Stimulated activated CD4-positive, alpha-beta T cell treated with anti-CD3 and anti-CD28 coated beads, Interleukin-12 subunit alpha, Interleukin-12 subunit beta, amount 100 ng/mL, for 4 hours (primary cell): ENCODE measurements at places on chromosomes 7 and 10.

DNA sequence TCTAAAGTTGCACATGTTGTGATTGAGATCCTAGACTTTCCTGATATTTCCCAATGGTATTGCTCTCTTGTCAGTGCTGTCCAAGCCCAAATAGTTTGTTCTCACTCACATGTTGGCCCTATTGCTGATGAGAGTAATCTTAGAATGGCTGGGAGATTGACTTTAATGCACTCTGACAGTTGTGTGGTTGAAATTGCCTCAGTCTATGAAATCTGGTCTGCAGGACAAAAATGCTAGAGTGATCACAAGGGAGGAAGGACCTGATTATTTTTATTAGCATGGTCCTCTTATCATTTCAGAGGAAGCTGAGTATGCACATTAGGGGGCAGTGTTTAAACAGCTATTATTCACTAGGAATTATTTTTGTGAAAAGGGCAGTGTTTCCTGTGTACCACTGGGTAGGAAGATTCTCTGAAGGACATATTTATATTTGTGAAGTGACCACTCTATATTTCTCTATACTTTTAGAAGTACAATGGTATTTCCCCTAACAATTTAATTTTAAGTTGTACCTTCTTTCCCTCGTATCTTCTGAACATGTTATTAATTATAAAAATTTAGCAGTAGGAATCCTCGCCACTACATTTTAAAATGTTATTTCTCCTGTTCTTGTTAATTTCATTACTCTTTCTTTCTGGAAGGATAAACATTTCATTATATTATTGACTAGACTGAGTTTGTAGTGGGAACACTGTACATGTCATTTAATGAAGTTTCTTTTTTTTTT lies 64.4 kb downstream of the SUGCT start:
- DNase-seq, result no peak

DNA sequence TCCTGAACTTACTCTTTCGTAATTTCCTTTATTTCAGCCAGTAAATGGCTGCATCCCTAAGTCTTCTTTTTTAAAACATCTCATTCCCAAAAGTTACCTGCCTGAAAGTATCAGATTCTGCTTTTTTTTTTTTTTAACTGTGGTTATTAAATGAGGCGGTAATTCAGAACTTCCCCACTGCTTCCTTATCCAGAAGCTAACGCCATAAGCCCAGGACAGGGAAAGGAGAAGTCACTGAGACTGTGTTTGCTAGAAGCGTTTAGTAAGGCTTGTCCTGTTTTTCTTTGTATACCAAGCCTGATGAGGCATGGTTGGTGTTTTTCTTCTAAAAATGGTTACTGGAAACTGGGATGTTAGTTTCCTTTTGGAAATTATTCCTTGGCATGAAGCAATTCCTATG lies 197.8 kb downstream of the CELF2 start:
- no peak for DNase-seq

DNA sequence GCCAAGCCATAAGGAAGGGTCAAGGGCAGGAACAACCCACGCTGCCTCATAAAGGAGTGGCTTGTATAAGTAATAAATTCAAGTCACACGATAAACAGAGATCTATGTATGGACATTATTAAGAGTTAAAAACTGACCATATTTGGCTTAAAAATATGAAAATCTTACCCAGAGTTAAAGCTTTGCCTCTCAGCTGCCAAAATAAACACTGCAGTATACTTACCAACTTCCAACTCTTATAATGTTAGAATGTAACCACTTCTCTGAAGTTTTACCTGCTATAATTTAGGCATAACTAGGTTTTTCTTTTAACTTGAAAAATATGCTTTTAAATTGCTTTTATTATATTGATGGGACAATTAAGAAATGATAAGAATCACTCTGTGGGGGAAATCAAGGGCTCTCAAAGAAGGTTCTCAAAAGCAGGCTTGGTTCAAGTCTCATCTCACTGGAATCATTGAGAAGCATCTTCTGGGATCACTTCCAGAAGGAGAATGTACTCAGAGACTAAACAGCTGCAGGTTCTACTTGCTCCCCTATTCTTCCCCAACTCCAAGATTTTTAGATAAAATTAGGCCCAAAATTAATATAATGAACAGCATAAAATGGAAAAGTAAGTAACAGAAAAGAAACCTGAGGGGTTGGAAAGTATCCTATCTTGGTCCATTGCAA lies 16.1 kb upstream of the CAV2 start:
- no peak for DNase-seq

DNA sequence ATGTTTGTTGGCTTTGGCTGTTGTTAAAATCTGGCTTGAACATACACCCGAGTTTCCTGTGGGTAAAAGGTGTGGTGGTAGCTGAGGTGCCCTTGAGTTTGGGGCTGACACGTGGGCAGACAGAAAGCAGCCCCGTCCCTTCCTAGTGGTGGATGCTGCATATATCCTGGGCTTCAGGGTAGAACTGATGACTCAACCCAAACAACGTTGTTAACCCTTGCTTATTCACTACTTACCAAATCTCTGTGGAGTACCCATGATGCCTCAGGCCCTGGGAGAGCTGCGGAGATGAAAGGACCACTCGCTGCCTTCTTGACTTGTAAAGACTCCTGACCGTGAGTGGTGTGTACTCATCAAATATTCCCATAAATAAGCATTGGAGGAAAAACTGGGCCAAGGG lies 245.1 kb downstream of the RAB11FIP2 start:
- no peak for DNase-seq

- no peak for DNase-seq
Observed at GRCh38 chr7:128005759-128006159, 25.5 kb downstream of the LRRC4 start.

GRCh38 chr10:123808906-123809305 lies 82.7 kb downstream of the CPXM2 start:
- no peak for DNase-seq

DNA sequence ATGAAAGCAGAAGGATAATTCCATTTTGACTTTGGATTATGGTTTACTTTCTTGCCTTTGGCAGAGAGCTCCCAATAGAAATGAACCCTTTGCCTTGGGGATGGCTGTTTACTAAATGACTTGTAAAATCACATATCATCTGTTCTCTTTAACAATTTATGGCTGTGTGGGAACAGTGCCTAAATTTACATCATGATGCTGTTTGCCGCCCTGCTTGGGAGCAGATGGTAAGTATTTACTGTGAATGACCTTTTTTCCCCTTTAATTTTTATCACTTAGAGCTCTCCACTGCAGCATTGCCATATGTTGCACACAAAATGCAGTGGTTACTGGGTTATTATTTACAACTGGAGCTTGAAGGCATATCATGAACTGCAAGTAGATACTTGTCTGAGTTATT lies 13.4 kb downstream of the HEPACAM2 start:
- no peak for DNase-seq

DNA sequence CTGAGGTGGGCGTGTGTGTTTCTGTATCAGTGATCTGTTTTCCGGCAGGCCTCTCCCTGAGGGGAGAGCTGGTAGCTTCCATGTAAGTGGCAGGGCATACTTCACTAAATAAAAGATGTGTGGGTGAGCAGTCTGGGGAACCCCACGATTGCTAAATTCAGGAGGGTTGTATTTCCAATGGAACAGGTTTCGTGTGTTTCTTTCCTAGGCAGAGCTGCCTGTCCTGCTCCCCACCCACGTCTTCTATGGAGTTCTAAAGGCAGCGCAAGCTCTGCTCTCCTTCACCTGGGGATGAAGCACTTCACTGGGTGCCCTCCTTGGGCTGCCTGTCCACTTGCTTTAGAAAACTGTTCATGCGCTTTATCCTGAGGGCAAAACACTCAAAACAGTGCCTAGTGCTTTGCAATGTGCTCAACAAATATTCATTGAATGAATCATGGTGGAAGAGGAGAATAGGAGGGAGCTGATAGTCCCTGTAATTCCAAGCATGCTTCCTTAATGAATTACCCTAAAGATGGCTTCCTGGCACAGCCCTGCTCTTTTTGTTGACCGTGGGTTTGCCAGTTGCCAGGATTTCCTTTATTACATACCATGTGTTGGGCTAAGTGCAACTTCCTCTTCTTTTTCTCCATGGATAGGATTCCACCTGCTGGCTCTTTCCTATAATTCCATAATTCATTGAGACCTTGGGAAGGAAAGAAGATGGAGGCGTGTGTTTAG lies 50.6 kb upstream of the SRPK2 start:
- no peak for DNase-seq

DNA sequence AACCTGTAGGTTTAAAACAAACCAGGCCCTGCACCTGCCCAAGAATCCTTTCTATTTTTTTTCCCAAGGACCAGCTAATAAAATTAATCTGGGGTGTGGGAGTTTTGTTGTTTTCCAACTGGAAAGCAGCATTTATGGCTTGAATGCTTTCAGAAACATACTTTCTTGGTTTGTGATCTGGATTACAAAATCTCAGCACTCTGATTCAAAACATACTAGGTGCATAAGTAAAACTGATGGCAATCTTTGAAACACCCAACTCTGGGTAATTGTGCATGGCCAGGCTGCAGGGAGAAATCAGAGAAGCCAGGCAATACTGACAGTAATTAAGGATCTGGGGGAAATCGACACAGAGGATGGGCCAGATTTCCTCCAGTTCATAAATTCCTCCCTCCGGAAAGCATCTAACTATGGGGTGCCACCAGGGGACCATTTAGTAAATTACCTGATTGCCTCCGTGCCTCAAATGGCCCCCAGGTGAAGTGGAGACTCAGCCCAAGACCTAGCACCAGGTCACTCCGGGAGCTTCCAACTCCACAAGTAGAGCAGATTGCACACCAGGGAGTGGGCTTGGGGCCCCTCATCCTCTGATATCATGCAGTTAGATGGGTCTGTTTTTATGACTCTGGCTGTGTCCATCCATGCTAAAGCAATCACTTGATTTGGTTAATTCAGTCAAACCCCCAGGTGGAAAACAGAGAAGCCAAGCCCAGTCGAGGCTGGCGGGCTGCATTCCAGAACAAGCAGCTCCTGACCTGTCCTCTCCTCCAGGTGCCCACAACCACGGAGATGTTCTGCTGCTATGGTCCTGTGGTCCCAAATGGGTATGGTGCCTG lies 15.2 kb upstream of the C10orf53 start:
- no peak for DNase-seq

- no peak for DNase-seq
Observed at GRCh38 chr10:12897278-12897677, 104.2 kb downstream of the CCDC3 start.

GRCh38 chr7:12102126-12102525 lies 109.0 kb upstream of the TMEM106B start:
- no peak for DNase-seq

DNA sequence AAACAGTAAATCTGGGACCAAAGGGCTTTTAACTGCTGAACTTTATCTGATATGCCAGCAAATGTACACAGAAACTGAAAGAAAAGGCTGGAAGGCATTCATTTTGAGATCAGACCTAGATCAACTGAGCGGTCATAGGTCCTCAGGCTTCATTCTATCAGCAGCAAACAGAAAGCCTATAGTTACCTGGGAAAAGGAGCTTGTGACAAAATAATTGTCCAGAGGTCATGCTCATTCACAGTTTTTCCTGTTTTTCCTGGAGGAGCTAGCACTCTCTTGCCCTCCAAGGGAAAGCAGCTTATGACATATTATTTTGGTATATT lies 320.2 kb downstream of the AHR start:
- no peak for DNase-seq

- DNase-seq, result no peak
Observed at GRCh38 chr7:17042211-17042610, 160.4 kb upstream of the AGR3 start.

GRCh38 chr7:73582664-73583202 lies 4.4 kb upstream of the TBL2 start:
- DNase-seq, result no peak

DNA sequence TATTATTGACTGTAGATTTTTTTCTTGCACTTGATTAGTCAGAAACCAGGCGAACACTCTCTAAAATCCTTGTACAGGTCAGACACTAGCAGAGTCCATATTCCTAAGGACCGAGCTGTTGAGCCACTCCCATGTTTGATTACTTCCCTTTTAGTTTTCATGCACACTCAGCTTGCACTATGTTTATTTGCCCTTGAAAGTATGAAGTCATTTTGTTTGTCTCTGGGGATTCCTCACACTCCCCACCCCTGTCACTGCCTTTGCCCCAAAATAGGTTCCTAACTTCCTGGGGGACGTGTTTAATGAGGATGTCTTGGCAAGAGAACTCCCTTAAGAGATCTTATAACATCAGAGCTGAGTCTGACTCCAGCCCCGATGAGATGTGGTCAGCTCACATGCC lies 182.1 kb downstream of the EVX1 start:
- DNase-seq, result no peak

- no peak for DNase-seq
Observed at GRCh38 chr7:84799106-84799505, 387.8 kb downstream of the SEMA3D start.

- peak; percentile 61 for DNase-seq
Observed at GRCh38 chr7:143345428-143345900, 17.0 kb downstream of the FAM131B start.

GRCh38 chr7:31688372-31688771 lies 1.4 kb downstream of the PPP1R17 start:
- no peak for DNase-seq

GRCh38 chr7:31885171-31885570 lies 185.0 kb downstream of the PDE1C start:
- no peak for DNase-seq
